ENCODE measurements at places on chromosomes 4 and X.

DNA sequence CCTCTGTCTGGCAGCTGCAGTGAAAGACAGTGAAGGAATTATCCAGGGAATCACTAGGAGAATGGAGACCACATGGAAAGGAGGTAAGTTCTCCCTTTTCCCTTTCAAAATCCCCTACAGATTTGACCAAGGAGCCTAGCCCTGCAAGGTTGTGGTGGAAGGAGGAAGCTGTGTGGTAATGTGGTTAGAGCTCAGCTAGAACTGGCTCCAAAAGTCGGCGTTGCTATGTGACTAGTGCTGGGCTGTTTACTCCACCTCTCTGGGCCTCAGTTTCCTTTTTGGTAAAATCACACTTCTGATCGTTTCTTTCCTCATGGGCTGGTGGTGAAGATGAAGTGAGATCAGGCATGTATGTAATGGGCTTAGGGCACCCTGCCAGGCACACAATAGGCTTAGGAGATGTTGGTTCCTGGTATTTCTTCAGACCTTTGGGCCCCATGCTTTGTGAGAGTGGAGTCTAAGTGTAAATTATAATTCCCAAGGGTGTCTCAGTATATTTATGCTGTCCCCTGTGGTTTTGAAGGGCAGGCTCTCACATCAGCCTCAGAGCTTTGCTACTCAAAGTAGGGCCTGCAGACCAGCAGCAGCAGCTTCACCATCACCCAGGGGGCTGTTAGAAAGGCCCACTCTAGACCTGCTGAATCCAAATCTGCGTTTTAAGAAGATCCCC is 183.7 kb upstream of the BCOR start:
- DNase-seq = no peak

DNA sequence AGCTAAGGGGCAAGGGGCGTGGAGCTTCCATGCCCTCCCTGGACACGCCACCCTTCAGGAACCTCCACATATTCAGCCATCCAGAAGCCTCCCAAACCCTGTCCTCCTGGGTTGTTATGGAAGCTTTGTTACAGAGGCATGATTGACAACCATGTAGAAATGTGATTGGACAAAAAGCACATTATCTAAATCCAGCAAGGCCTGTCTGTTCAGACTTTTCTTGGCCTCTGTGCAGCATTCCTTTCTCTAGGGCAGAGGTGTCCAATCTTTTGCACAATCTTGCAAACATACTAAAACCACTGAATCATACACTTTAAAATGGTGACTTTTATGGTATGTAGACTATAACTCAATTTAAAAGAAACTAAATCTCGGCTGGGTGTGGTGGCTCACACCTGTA is 12.7 kb downstream of the STEEP1 start:
- DNase-seq = peak; percentile 66

GRCh38 chrX:65726715-65727114 is 59.3 kb downstream of the MSN start:
- no peak for DNase-seq

GRCh38 chrX:110389570-110389969 is 30.9 kb downstream of the RTL9 start:
- no peak for DNase-seq

GRCh38 chr4:182189103-182189878 is 53.9 kb upstream of the TENM3 start:
- peak; percentile 74 for DNase-seq

DNA sequence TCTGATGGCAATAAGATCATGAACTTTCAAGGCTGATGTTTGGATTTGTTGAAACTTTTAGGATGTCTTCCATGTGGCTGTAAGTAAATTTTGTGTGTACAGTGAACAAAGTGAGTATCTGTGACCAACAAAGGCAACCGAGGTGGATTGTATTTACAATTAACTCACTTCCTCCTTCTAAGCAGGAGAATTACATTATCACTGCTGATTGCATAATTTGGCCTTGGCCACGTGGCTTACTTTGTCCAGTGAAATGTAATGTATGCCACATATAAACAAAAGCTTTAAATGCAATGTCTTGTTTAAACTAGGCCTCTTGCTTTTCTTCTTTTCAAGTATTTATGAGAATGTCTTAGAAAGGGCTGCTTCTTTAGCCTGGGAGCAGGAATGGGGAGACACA is 66.3 kb upstream of the MAD2L1 start:
- DNase-seq = peak; percentile 41

- no peak for DNase-seq
These were observed 357.9 kb downstream of the PPP3CA start for GRCh38 chr4:100989401-100989800.

DNA sequence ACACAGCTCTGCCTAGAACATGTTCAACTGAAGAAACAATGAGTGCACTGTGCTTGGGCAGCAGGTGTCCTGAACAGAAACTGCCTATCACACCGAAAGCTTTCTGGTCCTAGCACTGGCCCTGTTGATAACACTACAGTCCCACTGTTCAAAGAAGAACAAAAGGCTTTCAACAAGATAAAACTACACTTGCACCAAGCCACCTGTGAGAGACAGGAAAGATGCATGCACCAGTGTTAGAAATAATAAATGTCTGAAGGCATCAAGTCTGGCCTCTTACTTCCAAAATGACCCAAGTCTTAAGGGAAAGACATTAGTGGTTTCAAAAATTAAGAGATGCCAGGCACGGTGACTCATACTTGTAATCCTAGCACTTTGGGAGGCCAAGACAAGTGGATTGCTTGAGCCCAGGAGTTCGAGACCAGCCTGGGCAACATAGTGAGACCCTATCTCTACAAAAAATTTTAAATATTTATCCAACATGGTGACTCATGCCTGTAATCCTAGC is 68.7 kb downstream of the APBB2 start:
- no peak for DNase-seq

DNA sequence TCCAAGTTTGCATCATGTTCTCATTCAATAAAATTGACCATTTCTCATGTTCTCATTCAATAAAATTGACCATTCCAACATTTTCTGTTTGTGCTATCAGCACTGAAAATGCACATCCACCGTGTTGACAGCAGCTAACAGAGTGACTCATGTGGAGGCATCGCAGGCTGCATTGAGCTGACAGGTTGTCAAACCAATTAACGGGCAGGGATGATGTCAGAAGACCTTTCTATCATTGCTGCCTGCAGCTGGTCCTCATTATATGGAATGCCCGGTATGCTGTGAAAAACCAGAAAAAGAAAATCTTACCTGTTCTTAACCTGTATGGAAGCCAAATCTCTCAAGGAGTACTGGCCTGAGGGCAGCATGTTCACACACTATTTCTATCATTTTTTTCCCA is 202.0 kb downstream of the SMIM20 start:
- DNase-seq = peak; percentile 61

DNA sequence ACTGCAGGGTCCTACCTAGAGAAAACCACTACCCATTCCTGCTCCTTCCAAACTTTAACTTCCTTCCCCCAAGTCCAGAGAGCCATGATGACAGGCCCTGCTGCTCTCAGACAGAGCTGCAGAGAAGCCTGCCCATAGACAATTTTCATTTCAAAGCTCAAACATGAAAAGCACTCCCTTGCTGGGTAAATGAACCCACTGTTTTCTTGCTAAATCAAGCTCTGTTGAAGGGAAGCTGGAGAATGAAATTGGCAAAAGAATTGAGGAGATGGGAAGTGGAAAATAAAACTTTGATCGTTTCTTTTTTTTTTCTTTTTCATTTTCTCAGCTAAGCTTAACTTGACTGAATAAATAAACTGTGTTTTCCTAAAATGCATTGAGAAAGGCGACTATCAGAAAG is 331.1 kb upstream of the CPEB2 start:
- DNase-seq = no peak
